ENCODE measurements at places on chromosomes 2 and 18. TPM values are rescaled to one million over a fixed set of nuclear protein-coding genes. Genes with fewer than 3 reads are reported as not detected.

The THUMPD2 gene
- 12.2 TPM for total RNA-seq

The BOLL gene
- total RNA-seq, result not detected

The PTH2R gene
- total RNA-seq, result under 0.01 TPM

The CRYGD gene
- total RNA-seq, result not detected

The FBXO15 gene
- total RNA-seq, result 0.37 TPM

The MEIS1 gene
- total RNA-seq, result 45.0 TPM

The PCARE gene
- not detected for total RNA-seq

The AKAIN1 gene
- total RNA-seq, result not detected

The RTP5 gene
- total RNA-seq, result not detected

The MDH1B gene
- total RNA-seq, result 0.59 TPM

The DSEL gene
- 33.4 TPM for total RNA-seq

The APCDD1 gene
- total RNA-seq, result not detected

The MARCHF4 gene
- 10.8 TPM for total RNA-seq

The FAM110C gene
- total RNA-seq, result under 0.01 TPM

The OR6B2 gene
- total RNA-seq, result not detected

The GPR155 gene
- total RNA-seq, result 6.6 TPM

The SATB2 gene
- 3.3 TPM for total RNA-seq

The B4GALT6 gene
- total RNA-seq, result 19.3 TPM

The KCNG2 gene
- not detected for total RNA-seq

The ATOH8 gene
- 4.7 TPM for total RNA-seq

The CDH7 gene
- not detected for total RNA-seq

The DNAH7 gene
- 0.30 TPM for total RNA-seq

The ELP2 gene
- total RNA-seq, result 107 TPM

The DSG1 gene
- total RNA-seq, result not detected

The IL1B gene
- 281 TPM for total RNA-seq

The SH2D6 gene
- total RNA-seq, result not detected

The IL36B gene
- not detected for total RNA-seq

The MC4R gene
- total RNA-seq, result not detected

The SKA1 gene
- 0.59 TPM for total RNA-seq

The TRIB2 gene
- total RNA-seq, result 8.9 TPM

The MROH2A gene
- not detected for total RNA-seq

The PLGLB1 gene
- 0.83 TPM for total RNA-seq

The FRZB gene
- total RNA-seq, result 0.23 TPM

The SPHKAP gene
- total RNA-seq, result not detected

The GKN1 gene
- total RNA-seq, result not detected

The LDAH gene
- total RNA-seq, result 20.8 TPM

The CENPA gene
- total RNA-seq, result 0.30 TPM

The SERPINB11 gene
- not detected for total RNA-seq

The TUBA4B gene
- total RNA-seq, result not detected

The GYPC gene
- 37.4 TPM for total RNA-seq

The ARPC2 gene
- 346 TPM for total RNA-seq

The NCKAP5 gene
- total RNA-seq, result 9.2 TPM

The LYPD6 gene
- 7.8 TPM for total RNA-seq

The CNTNAP5 gene
- total RNA-seq, result not detected

The APOB gene
- total RNA-seq, result under 0.01 TPM

The GPR39 gene
- 7.4 TPM for total RNA-seq

The CIB4 gene
- not detected for total RNA-seq
